ENCODE measurements at places on chromosomes 5 and 9. TPM values are rescaled to one million over a fixed set of nuclear protein-coding genes. Genes with fewer than 3 reads are reported as not detected.

COL15A1 gene
- not detected for total RNA-seq

GTF2H2C gene
- 31.7 TPM for total RNA-seq

PLPPR1 gene
- 7.4 TPM for total RNA-seq

OSMR gene
- total RNA-seq, result not detected

PCDHB10 gene
- 17.7 TPM for total RNA-seq

KLF4 gene
- 72.1 TPM for total RNA-seq

SLC34A3 gene
- not detected for total RNA-seq

AQP3 gene
- total RNA-seq, result 2.9 TPM

PDE8B gene
- 1.1 TPM for total RNA-seq

FUT7 gene
- 0.20 TPM for total RNA-seq

LHX2 gene
- 6.7 TPM for total RNA-seq

DNA sequence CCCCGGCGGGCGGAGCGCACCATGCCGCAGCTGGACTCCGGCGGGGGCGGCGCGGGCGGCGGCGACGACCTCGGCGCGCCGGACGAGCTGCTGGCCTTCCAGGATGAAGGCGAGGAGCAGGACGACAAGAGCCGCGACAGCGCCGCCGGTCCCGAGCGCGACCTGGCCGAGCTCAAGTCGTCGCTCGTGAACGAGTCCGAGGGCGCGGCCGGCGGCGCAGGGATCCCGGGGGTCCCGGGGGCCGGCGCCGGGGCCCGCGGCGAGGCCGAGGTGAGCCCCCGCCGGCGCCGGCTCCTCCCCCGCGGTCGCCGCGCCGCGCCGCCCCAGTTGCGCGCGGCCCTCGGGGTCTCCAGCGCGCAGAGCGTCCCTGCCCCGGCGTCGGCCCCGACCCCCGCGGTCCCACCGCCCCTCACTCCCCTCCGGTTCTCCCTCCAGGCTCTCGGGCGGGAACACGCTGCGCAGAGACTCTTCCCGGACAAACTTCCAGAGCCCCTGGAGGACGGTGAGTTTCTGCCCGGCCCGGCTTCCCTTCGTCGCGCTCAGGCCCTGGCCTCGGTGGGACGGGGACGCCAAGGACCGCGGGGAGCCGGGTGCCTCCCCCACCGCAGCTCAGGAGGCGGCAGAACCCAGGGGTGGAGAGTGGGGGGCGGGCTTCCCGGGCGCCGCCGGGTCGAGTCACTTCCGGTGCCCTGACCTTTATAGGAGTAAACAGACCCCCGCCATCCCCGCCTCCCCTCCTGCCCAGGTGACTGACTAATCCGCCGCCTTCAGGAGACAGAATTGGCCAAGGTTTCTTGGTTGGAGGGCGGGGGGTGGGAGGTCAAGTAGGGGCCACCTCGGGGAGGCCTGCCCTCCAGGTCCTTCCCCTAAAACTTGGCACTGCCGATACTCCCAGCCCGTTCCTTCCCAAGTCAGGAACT is 665 bp downstream of the TCF7 start:
- no peak overlapping the region for H3K27ac ChIP-seq
- peaks cover 11% of the 10 kb centered on the region for H3K27me3 ChIP-seq
- peaks cover 4% of the 10 kb centered on the region for H3K36me3 ChIP-seq
- H3K4me3 ChIP-seq, result peak overlapping the region; percentile 57

- H3K36me3 ChIP-seq, result no peaks in the 10 kb centered on the region
- no peak for DNase-seq
- no peak overlapping the region for H3K27ac ChIP-seq
Observed at GRCh38 chr9:17191082-17191481, 56.2 kb downstream of the CNTLN start.

- no peak overlapping the region for H3K27ac ChIP-seq
- no peak for DNase-seq
- no peaks in the 10 kb centered on the region for H3K4me1 ChIP-seq
- no peaks in the 10 kb centered on the region for H3K27me3 ChIP-seq
- no peaks in the 10 kb centered on the region for H3K36me3 ChIP-seq
Observed at GRCh38 chr9:75184471-75184870, 96.2 kb downstream of the OSTF1 start.

GRCh38 chr5:34735491-34736426 is 79.6 kb downstream of the RAI14 start:
- H3K27ac ChIP-seq, result no peak overlapping the region
- H3K4me3 ChIP-seq, result no peak overlapping the region
- H3K4me1 ChIP-seq, result peaks cover 15% of the 10 kb centered on the region
- H3K36me3 ChIP-seq, result no peaks in the 10 kb centered on the region
- DNase-seq, result no peak

DNA sequence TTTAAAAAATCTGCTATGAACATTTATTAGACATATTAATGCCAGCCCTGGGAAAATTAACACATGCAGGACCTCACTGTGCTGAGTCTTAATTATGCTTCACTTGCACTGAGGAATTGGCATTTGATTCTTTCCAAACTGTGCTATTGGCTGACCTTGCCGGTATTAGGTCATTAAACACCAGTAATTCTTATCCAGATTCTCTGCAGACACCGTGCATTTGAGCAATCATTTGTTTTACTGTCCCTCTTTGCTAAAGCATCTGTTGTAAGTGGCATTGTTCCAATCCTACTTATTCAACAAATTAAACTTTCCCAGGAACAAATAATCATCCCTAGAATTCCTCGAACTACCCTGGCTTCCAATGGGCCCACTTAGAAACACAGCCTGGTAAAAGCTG is 145.0 kb downstream of the SLC12A2 start:
- no peaks in the 10 kb centered on the region for H3K4me1 ChIP-seq
- no peak overlapping the region for H3K27ac ChIP-seq
- no peak overlapping the region for H3K4me3 ChIP-seq
- H3K27me3 ChIP-seq, result no peaks in the 10 kb centered on the region
- H3K36me3 ChIP-seq, result no peaks in the 10 kb centered on the region
- DNase-seq, result no peak

DNA sequence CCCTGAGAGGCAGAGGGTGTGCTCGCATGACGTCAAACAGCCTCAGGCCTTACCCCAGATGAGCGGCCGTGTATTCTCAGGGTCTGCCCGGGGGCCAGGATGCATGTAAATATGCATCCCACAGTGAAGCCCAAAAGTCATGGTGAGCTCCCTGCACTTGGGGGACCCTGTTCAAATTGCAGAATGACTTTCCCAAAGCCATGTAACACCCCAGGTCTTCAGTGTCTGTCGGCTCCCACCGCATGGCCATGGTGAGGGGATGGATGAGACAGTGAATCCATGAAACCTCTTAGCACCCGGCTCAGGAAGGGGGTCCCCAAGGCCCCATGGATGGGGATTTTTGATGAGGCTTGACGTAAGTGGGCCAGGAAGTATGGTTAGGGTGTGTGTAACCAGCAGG is 9.3 kb upstream of the COL5A1 start:
- peak; percentile 2 for DNase-seq
- H3K27ac ChIP-seq, result no peak overlapping the region
- no peaks in the 10 kb centered on the region for H3K36me3 ChIP-seq
- H3K4me1 ChIP-seq, result peaks cover 3% of the 10 kb centered on the region
- peaks cover 18% of the 10 kb centered on the region for H3K27me3 ChIP-seq

DNA sequence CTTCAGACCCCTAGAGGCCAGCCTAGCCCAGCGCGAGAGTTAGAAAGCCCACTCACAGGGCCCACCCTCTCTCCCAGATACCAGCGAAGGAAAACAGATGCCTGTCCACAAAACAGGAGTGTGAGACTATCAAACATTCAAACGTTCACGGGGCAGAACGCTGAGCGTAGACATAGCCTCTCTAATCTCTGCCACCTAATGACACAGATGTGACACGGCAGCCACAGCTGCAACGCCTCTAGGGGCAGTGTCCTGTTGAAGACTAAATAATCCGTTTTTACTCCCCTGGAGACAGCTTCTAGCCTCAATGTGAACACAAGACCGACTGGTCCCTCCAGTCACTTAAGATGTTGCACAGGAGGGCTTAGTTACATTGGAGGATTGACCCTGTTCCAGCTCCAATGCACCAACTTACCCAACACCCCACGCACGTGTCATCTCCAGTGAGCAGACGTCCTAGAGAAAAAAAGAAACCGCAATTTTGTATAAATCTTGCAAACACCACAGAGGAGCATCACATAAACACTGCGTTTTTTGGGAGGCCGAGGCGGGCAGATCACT is 14.3 kb downstream of the DIPK1B start:
- H3K4me1 ChIP-seq, result peaks cover 14% of the 10 kb centered on the region
- peak overlapping the region; percentile 95 for H3K4me3 ChIP-seq
- peak overlapping the region; percentile 86 for H3K27ac ChIP-seq
- DNase-seq, result no peak

- DNase-seq, result peak; percentile 56
- peaks cover 16% of the 10 kb centered on the region for H3K27me3 ChIP-seq
- H3K36me3 ChIP-seq, result no peaks in the 10 kb centered on the region
- H3K4me1 ChIP-seq, result peaks cover 14% of the 10 kb centered on the region
- peak overlapping the region; percentile 92 for H3K4me3 ChIP-seq
- H3K27ac ChIP-seq, result peak overlapping the region; percentile 89
Observed at GRCh38 chr5:79236970-79237739, 1.2 kb downstream of the JMY start.

DNA sequence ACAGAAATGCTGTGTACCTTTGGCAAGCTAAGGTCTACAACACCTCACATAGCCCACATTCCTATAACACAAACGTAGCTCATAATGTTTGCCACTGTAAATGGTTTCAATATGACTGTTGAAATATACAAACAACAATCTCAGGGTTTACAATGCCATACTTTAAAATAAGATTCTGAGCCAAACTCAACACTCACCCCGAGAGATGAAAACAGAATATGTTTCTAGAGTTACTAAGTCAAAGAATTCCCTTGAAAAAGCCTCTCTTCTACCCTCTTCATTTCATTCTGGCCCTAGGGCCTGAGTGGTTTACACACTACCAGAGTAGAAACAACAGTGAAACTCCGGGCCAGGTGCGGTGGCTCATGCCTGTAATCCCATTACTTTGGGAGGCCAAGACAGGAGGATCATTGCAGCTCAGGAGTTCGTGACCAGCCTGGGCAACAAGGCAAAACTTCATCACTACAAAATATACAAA is 72.6 kb downstream of the MYO10 start:
- H3K36me3 ChIP-seq, result no peaks in the 10 kb centered on the region
- H3K27me3 ChIP-seq, result peaks cover 15% of the 10 kb centered on the region
- peak overlapping the region; percentile 28 for H3K27ac ChIP-seq
- H3K4me3 ChIP-seq, result no peak overlapping the region
- no peak for DNase-seq

GRCh38 chr5:169350016-169350415 is 49.1 kb upstream of the SLIT3 start:
- H3K27ac ChIP-seq, result no peak overlapping the region
- H3K4me3 ChIP-seq, result no peak overlapping the region
- no peaks in the 10 kb centered on the region for H3K36me3 ChIP-seq
- peaks cover 1% of the 10 kb centered on the region for H3K27me3 ChIP-seq
- DNase-seq, result no peak
- no peaks in the 10 kb centered on the region for H3K4me1 ChIP-seq

- H3K4me1 ChIP-seq, result peaks cover 54% of the 10 kb centered on the region
- peak overlapping the region; percentile 72 for H3K4me3 ChIP-seq
- DNase-seq, result peak; percentile 59
- H3K36me3 ChIP-seq, result no peaks in the 10 kb centered on the region
Observed at GRCh38 chr5:102411-103043, 10.6 kb downstream of the PLEKHG4B start.

DNA sequence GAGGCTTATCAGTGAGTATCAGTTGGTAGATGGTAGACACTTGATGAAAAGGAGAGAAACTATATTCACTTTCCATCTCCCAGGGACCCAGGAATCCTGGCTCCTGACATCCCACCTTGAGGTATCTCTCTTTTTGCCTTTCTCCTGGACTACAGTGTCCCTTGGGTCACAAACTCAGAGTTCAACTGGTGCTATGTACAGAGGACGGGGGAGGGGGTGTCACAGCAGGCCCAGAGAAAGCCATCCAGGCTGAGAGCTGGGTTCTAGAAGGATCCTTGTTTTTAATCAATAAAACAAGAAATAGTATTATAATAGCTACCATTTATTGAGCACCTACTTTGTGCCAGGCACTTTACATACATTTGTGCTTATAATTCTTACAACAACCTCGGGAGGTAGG is 10.3 kb downstream of the MYORG start:
- H3K4me1 ChIP-seq, result peaks cover 4% of the 10 kb centered on the region
- peaks cover 2% of the 10 kb centered on the region for H3K27me3 ChIP-seq
- DNase-seq, result no peak
- no peak overlapping the region for H3K4me3 ChIP-seq
- H3K27ac ChIP-seq, result no peak overlapping the region

- no peaks in the 10 kb centered on the region for H3K4me1 ChIP-seq
- no peak for DNase-seq
- H3K27ac ChIP-seq, result no peak overlapping the region
- H3K4me3 ChIP-seq, result no peak overlapping the region
Observed at GRCh38 chr9:111966861-111967291, 70.3 kb downstream of the UGCG start.

DNA sequence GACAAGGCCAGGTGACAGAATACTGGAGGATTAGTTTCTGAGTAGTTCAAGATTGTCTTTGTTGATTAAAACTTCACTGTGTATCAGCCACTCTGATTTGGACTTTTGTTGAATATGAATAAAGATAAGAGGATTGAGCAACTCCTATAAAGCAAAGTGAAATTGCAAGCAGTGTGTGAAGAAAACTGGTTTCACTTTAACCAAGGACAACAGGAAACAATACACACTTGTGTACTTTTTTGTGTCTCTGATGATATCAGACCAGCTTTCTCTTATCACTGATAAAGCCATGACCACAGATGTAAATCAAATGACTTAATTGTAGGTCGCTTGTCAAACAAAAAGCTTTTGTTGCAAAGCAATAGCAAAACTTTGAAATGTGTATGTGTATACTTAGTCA is 268.6 kb downstream of the FER start:
- no peak overlapping the region for H3K4me3 ChIP-seq
- H3K27me3 ChIP-seq, result no peaks in the 10 kb centered on the region
- no peak overlapping the region for H3K27ac ChIP-seq
- no peak for DNase-seq
- peaks cover 4% of the 10 kb centered on the region for H3K36me3 ChIP-seq

- DNase-seq, result no peak
- H3K27ac ChIP-seq, result no peak overlapping the region
- H3K4me3 ChIP-seq, result no peak overlapping the region
- H3K4me1 ChIP-seq, result no peaks in the 10 kb centered on the region
Observed at GRCh38 chr5:55030220-55030619, 6.2 kb downstream of the GZMK start.

GRCh38 chr5:619444-619843 is 7.3 kb downstream of the CEP72 start:
- H3K27ac ChIP-seq, result no peak overlapping the region
- peaks cover 7% of the 10 kb centered on the region for H3K27me3 ChIP-seq
- H3K4me3 ChIP-seq, result no peak overlapping the region
- H3K36me3 ChIP-seq, result no peaks in the 10 kb centered on the region

DNA sequence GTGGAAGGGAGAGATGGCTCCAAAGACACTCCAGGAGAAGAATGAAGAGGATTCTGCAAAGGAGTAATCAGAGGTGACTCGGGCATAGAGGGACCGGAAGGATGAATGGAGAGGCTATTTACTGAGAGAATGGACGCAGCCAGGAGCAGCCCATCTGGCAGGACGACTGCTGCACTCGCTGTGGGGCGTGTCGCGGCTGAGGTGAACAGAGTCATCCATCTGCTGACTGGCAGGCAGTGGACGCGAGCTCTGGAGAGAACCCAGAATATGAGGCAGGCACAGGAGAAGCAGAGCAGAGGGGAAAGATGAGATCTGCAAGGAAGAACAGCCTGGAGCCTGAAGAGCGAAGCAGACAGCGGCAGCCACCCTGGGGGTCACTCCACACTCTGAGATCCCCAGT is 16.4 kb downstream of the FGF1 start:
- H3K4me1 ChIP-seq, result no peaks in the 10 kb centered on the region
- no peaks in the 10 kb centered on the region for H3K36me3 ChIP-seq
- DNase-seq, result peak; percentile 43
- no peaks in the 10 kb centered on the region for H3K27me3 ChIP-seq

GRCh38 chr9:114629563-114630090 is 18.5 kb downstream of the TMEM268 start:
- H3K36me3 ChIP-seq, result no peaks in the 10 kb centered on the region
- peaks cover 2% of the 10 kb centered on the region for H3K4me1 ChIP-seq
- no peak overlapping the region for H3K4me3 ChIP-seq
- no peak overlapping the region for H3K27ac ChIP-seq
